H7 (cell line): ENCODE measurements at places on chromosomes 12 and 14. TPM values are rescaled to one million over a fixed set of nuclear protein-coding genes. Genes with fewer than 3 reads are reported as not detected.

DNAL1 gene
- 4.2 and 4.9 TPM in 2 replicates for total RNA-seq

MYH6 gene
- total RNA-seq, result 0.03 TPM in 1 of 2 replicates, not detected in the other

SEL1L gene
- total RNA-seq, result 15.6 and 15.7 TPM in 2 replicates

FOXG1 gene
- 0.04 and 0.14 TPM in 2 replicates for total RNA-seq

KLC1 gene
- 123 and 131 TPM in 2 replicates for total RNA-seq

OR4E2 gene
- not detected in 2 replicates for total RNA-seq

ASCL1 gene
- total RNA-seq, result 0.07 TPM in 1 of 2 replicates, not detected in the other

TEP1 gene
- total RNA-seq, result 10.5 and 12.6 TPM in 2 replicates

RASSF3 gene
- total RNA-seq, result 26.7 and 29.2 TPM in 2 replicates
